ENCODE measurements at places on chromosomes 7 and 10. TPM values are rescaled to one million over a fixed set of nuclear protein-coding genes. Genes with fewer than 3 reads are reported as not detected.

PAX4 gene
- polyA plus RNA-seq: not detected

ADAM22 gene
- polyA plus RNA-seq: 2.3 TPM

TMEM139 gene
- polyA plus RNA-seq: 3.9 TPM

CALHM3 gene
- 0.03 TPM for polyA plus RNA-seq

FGF8 gene
- polyA plus RNA-seq: not detected

IKZF1 gene
- 2.4 TPM for polyA plus RNA-seq

DNA sequence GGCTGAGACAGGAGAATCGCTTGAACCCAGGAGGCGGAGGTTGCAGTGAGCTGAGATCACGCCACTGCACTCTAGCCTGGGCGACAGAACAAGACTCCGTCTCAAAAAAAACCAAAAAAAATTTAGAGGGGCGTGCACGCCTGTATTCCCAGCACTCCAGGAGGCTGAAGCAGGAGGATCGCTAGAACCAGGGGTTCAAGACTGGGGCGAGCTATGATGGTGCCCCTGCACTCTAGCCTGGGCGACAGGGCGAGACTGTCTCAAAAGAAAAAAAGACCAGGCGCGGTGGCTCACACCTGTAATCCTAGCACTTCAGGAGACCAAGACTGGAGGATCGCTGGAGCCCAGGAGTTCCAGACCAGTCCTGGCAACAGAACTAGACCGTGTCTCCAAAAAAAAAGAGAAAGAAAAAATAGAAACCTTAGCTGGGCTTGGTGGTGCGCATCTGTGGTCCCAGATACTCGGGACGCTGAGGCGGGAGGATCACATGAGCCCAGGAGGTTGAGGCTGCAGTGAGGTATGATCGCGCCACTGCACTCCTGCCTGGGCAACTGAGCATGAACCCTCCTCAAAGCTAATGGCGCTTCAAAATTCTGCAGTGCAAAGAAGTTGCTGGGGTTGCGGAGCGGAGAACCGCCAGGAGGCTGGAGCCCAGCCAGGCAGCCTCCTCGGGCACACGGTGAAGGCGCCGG, 382 bp upstream of the MBLAC1 start:
- peaks cover 26% of the 10 kb centered on the region for H3K4me1 ChIP-seq
- no peaks in the 10 kb centered on the region for H3K36me3 ChIP-seq
- H3K4me3 ChIP-seq: peak overlapping the region; percentile 67
- peak overlapping the region; percentile 92 for H3K27ac ChIP-seq
- no peaks in the 10 kb centered on the region for H3K27me3 ChIP-seq

DNA sequence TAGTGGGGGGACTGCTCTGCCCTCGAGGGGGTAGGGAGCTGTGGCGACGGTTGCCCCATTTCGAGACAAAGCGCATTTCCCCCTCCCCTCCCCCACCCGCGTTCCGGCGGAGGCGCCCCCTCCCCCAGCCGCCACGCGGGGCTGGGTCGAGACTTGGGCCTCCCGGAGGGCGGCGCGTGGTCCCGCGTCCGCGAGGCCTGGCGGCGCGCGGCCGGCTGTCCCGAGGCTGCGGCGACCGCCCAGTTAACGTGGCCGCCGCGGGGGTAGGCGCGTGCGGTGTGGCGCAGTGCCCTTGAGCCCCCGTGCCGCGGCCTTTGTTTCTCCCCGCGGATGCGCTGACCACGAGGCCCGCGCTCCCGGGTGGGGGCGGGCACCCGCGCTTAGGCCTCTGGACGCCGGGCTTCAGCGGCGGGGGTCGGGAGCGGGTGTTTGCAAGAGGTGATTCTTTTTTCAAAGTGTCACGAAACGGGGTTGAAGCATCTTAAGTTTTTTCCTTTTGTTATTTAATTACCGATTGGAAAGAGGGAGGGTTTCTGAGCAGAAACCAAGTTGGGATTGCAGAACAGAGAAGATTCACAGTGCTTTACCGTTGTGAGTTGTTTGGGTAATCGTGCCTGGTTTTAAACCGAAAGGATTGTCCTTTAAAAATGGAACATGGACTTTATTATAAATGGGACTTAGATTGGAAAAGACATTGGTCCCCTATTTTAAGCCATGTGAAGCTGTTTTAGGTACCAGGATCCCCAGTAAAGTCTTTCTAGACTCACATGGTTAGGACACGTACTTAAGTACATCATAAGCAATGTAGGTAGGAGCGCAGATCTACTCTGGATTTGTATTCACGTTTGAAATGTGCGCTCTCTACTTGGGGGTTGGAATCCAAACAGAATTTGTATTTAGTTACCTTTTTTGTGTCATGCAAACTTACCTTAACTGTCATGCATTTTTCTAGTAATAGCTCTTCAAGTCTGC, 760 bp downstream of the CBX3 start:
- H3K27me3 ChIP-seq: no peaks in the 10 kb centered on the region
- H3K4me3 ChIP-seq: peak overlapping the region; percentile 82
- H3K27ac ChIP-seq: peak overlapping the region; percentile 100
- H3K4me1 ChIP-seq: peaks cover 38% of the 10 kb centered on the region
- peak; percentile 42 for DNase-seq

GRCh38 chr7:78130446-78131215, 332.1 kb downstream of the PHTF2 start:
- H3K27me3 ChIP-seq: no peaks in the 10 kb centered on the region
- H3K36me3 ChIP-seq: no peaks in the 10 kb centered on the region
- no peak for DNase-seq
- no peak overlapping the region for H3K27ac ChIP-seq
- H3K4me3 ChIP-seq: no peak overlapping the region

DNA sequence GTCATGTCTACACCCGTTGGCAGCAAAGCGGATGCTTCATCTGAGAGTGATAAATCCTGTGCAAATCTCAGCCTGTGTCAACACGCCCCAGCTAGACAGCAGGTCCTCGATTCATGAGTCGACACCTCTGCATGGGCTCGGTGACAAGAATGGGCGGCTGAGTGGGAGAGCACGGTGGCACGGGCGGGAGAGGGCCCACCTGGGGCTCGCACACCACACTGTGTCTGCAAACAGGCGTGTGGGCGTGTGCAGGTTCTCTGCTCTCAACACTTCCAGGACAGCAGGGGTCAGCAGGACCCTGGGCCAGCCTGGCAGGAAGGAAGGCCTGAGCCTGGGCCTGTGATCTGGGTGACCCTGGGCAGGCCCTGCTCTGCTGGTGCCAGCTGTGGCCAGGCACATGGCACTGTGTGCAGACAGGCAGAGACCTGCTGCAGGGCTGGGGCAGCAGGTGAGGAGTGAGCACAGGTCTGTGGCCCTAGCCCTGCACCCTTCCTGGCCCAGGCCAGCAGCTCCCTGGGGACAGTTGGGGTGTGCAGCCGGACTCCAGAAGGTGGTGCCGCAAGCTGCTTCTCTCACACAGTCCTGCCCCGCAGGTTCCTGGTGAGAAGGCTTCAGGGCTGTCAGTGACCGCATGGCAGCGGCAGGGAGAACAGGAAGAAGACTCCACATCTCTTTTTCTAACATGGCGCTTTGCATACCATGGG, 216.4 kb downstream of the ELFN1 start:
- H3K27me3 ChIP-seq: no peaks in the 10 kb centered on the region
- H3K4me3 ChIP-seq: no peak overlapping the region
- H3K4me1 ChIP-seq: no peaks in the 10 kb centered on the region
- DNase-seq: no peak
- no peak overlapping the region for H3K27ac ChIP-seq

GRCh38 chr7:1229956-1230355, 2.7 kb upstream of the UNCX start:
- H3K4me3 ChIP-seq: no peak overlapping the region
- peaks cover 94% of the 10 kb centered on the region for H3K27me3 ChIP-seq
- DNase-seq: no peak
- H3K27ac ChIP-seq: no peak overlapping the region

DNA sequence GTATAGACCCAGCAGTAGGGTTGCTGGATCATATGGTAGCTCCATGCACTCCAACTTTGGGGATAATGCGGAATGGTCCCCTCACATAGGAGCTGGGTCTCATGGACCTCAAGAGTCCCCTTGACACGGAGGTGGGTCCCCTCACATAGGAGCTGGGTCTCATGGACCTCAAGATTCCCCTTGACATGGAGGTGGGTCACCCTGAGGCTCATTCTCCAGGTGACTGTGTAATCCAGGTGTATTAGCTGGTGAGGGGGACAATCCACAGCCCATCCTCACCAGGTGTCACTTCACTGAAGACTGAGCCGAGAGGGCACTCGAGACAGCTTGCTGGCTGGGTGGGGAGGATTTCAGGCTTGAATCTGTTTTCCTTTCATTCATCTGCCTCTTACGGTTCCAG, 121.9 kb downstream of the PTPN20 start:
- no peaks in the 10 kb centered on the region for H3K36me3 ChIP-seq
- no peak overlapping the region for H3K4me3 ChIP-seq
- no peak overlapping the region for H3K27ac ChIP-seq
- no peaks in the 10 kb centered on the region for H3K4me1 ChIP-seq
- no peak for DNase-seq
- no peaks in the 10 kb centered on the region for H3K27me3 ChIP-seq

DNA sequence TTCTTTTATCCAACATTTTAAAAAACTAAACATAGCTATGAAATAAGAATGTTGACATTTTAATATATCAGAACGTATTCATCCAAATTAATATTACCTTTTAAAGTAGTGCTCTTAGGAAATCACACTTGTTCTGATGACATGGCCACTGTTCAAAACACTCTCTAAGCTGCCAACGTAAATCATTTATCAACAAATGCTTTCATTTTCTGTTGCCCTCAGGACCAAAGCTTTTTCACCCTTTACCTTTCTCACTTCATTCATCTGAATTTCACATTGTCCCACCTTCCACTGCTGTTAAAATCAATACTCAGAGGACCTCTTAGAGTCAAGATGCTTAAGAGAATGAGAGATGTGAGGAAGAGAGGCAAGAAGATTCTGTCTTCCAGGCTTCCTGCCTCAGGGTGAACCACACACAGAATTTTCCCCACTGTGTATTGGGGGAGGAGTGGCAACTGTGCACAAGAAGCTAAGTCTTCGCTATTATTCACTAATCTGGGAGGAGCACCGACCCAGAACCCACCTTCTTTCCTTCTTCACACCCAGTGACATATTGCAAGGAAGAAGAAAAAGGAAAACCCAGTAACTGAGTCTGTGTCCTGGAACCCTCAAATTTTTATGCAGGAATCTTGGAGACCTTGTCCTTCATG, 21.0 kb downstream of the HIBADH start:
- H3K27ac ChIP-seq: no peak overlapping the region
- H3K4me3 ChIP-seq: no peak overlapping the region
- peaks cover 9% of the 10 kb centered on the region for H3K4me1 ChIP-seq
- no peak for DNase-seq

GRCh38 chr7:31253532-31253931, 87.0 kb downstream of the NEUROD6 start:
- H3K4me1 ChIP-seq: no peaks in the 10 kb centered on the region
- H3K27me3 ChIP-seq: no peaks in the 10 kb centered on the region
- H3K36me3 ChIP-seq: no peaks in the 10 kb centered on the region
- DNase-seq: no peak
- H3K4me3 ChIP-seq: no peak overlapping the region

GRCh38 chr10:95873651-95874050, 34.1 kb upstream of the CC2D2B start:
- H3K4me1 ChIP-seq: no peaks in the 10 kb centered on the region
- H3K27me3 ChIP-seq: no peaks in the 10 kb centered on the region
- H3K27ac ChIP-seq: no peak overlapping the region
- peaks cover 16% of the 10 kb centered on the region for H3K36me3 ChIP-seq

GRCh38 chr7:37462138-37462537, 13.5 kb upstream of the ELMO1 start:
- H3K4me1 ChIP-seq: no peaks in the 10 kb centered on the region
- DNase-seq: no peak

DNA sequence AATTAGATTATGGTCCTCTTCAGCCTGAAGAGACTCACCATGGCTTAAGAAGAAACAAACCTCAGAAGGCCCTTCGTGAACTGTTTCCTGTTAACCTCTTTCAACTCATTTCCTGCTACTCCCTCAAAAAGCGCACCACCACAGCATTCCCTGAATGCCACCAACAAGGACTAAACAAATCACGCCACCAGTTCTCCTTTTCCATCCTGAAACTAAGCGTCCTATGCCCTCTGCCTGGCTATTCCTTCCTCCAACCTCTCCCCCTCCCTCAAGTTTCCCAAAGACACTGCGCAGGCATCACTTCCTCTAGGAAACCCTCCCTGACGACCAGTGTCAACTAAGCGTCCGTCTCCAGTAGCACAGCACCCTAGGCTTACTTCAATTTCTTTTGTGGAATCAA, 12.0 kb downstream of the YWHAG start:
- no peak for DNase-seq
- H3K4me1 ChIP-seq: peaks cover 56% of the 10 kb centered on the region
- H3K27me3 ChIP-seq: no peaks in the 10 kb centered on the region
- peaks cover 68% of the 10 kb centered on the region for H3K36me3 ChIP-seq

GRCh38 chr7:136446751-136447150, 421.7 kb upstream of the CHRM2 start:
- no peak for DNase-seq
- no peak overlapping the region for H3K4me3 ChIP-seq
- H3K36me3 ChIP-seq: no peaks in the 10 kb centered on the region
- H3K27ac ChIP-seq: no peak overlapping the region

DNA sequence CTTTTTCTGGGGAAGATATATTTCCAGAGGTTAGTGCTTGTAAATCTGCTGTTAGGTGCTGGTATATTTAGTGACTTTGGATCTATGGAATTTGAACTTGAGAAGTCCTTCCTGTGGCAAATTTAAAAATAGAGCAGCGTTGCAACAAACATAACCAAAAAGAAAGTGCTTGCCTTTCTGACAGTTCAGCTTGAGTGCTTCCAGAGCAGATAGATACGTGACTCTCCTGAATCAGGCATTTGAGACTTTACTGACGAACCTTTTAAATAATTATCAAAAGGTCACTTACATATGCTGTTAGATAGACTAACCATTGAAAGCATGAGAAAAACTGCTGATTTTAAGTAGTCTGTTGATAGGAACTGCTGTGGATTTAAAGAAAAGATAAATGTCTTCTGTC, 387.5 kb upstream of the LRRTM3 start:
- DNase-seq: no peak
- no peak overlapping the region for H3K4me3 ChIP-seq
- no peaks in the 10 kb centered on the region for H3K4me1 ChIP-seq
- H3K27me3 ChIP-seq: no peaks in the 10 kb centered on the region
- H3K36me3 ChIP-seq: no peaks in the 10 kb centered on the region

DNA sequence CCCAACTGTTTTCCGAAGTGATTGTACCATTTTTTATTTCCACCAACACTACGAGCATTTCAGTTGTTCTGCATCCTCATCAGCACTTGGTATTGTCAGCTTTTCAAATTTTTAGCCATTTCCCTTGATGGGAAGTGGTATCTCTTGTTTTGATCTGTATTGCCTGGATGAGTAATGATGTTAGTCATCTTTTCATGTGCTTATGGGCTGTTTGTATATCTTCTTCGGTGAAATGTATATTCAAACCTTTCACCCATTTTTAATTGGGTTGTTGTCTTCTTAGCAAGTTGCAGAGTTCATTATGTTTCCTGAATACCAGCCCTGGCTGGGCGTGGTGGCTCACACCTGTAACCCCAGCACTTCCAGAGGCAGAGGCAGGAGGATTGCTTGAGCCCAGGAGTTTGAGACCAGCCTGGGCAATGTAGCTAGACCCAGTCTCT, 22.1 kb downstream of the CLIP2 start:
- no peak for DNase-seq

GRCh38 chr10:51313773-51314478, 239.6 kb downstream of the PRKG1 start:
- DNase-seq: no peak
- H3K4me3 ChIP-seq: no peak overlapping the region
- H3K27me3 ChIP-seq: no peaks in the 10 kb centered on the region
- peak overlapping the region; percentile 18 for H3K27ac ChIP-seq
- no peaks in the 10 kb centered on the region for H3K36me3 ChIP-seq
